Ovary (tissue), 10 donors: ENCODE measurements at places on chromosomes 4 and X. TPM values are rescaled to one million over a fixed set of nuclear protein-coding genes. Genes with fewer than 3 reads are reported as not detected.

DNA sequence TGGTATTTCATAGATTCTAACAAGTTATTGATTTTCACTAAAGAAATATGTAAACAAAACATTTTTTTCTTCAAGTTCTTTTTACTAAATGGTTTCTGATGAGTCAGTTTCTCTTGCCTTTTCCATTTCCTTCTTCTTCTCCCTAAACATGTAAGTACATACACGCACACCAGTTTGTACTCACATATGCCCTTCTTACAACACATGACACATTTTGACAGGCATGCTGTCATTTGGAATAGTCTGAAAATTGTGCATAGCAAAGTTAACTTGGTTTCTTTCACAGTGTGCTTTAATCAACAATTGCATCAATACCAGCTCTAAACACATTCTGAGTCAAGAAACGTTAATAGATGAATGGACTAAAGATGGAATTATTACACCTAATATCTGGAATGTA, 35.1 kb downstream of the PRSS12 start:
- DNase-seq = no peak

DNA sequence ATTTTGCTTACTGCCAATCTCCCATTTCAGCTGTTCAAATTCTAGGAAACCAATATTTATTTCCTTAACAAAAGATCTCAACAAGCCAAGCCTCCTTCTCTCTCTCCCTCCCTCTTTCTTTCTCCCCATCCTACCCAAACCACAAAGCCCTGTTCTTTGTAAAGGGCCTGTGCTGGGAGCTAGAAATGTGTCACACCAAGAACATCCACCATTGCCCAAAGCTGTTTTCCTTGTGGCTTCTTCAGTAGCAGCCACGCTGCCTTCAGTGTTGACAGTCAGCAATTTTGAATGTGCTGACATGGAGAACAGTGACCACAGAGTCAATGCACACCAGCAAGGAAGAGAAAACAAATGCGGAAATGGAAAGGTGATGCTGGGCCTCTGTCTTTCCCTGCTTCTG, 203.0 kb downstream of the MAML3 start:
- DNase-seq = no peak

DNA sequence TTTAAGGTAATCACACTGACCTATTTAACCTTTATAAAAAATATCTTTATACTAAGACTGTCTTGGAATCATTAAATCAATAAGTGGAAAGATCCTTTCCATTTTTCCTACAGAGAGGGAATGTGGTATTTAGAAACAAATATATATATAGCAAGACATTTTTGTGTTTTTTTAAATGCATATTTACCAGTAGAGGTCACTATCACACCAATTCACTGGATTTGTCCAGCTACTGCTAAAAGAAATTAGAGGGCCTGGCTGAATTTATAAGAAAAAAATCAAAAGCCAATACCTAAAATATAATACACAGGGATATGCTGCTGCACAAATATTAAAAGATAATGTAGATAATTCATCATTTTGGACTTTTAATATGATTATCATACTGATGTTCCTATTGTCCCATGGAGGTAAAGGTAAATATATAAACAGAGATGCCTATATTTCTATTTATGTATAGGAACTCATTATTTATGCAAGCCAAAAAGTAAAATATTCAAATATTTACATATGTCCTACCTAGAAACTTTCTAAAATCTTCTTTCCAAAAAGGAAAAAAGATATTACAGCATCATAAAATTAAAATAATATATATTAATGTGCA, 69.5 kb downstream of the PDE5A start:
- no peak for DNase-seq

GRCh38 chr4:57865264-57865663, 755.1 kb upstream of the IGFBP7 start:
- DNase-seq = no peak

- no peak for DNase-seq
Measured at GRCh38 chr4:77031544-77031943, 44.2 kb downstream of the CCNI start.

GRCh38 chrX:35819241-35819640, 21.1 kb downstream of the MAGEB16 start:
- DNase-seq = no peak

GRCh38 chr4:81418572-81418971, 53.1 kb downstream of the RASGEF1B start:
- no peak for DNase-seq

- no peak for DNase-seq
Measured at GRCh38 chr4:175891851-175892250, 79.8 kb upstream of the GPM6A start.

DNA sequence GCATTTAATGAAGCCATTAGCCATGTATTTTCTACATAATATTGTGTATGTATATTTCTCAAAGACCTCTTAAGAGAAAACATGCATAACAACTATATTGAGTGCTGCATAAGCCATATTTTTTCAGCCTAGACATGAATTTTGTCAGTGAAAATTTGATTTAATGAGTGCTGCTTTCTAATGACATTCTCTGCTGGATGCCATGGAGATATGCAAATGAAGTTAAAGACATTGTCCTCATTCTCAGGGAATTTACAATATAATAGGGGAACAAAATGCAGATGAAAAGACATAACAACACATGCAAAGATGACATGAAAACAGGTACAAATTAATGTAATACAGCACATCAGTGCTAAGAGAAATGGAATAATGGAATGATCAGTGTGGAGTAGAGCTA, 118.7 kb downstream of the ATOH1 start:
- no peak for DNase-seq

- DNase-seq = no peak
Measured at GRCh38 chrX:40446921-40447320, 133.8 kb upstream of the ATP6AP2 start.

DNA sequence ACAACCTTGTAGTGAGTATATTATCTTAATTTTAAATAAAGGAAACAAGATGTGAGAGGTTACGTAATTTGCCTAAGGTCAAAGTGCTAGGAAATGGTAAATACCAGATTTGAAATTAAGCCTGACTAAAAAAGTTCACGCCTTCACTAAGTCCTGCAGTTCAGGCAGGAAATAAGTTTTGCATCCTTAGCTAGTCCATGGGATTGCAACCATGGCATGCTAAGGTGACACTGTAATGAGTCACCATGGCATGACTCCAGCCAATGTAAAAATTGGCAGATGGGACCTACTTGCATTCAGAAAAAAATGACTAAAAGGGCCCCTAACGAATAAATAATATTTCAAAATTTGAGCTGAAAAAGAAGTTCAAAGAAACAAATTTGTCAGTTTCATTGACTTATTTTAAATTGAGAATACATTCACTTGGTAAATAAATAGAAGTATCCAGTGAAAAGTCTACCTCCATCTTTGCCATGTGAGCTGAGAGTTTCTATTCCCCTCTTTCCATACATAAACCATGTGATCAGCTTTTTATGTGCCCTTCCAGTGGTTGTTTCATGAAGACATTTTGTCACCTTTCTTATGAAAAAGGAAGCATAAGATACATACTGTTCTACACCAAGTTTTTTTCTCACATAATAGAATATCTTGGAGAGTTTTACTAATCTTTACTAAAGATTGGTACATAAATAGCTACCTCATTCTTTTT, 72.4 kb downstream of the ANKRD50 start:
- no peak for DNase-seq

DNA sequence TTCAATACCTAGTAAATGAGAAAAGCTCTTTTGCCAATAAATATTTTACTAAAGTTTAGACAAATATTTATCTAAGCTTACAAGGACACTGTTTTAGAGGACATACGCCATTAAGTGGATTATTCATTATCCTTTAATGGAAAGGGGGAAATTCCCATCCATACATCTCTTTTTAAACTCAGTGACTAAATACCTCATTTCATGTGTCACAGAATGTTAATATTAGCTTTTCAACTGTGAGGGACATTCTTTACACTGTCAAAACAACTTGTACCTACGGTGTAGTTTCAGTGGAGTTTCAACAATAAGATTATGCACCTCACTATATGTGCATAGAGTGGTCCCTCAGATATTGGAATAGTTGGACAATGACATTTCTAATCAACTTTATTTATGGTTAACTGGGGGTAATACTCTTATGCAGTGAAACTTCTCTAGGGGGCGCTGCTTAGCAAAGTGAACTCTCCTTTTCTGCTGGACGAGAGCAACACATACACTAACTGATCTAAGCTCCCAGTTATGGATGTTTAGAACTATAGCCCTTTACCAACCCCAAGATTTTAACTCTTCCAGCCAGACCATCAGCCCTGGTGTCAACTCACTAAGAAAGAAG, 9.7 kb downstream of the HS6ST2 start:
- DNase-seq = no peak

- DNase-seq = no peak
Measured at GRCh38 chrX:13638826-13639225, 14.1 kb upstream of the TCEANC start.

DNA sequence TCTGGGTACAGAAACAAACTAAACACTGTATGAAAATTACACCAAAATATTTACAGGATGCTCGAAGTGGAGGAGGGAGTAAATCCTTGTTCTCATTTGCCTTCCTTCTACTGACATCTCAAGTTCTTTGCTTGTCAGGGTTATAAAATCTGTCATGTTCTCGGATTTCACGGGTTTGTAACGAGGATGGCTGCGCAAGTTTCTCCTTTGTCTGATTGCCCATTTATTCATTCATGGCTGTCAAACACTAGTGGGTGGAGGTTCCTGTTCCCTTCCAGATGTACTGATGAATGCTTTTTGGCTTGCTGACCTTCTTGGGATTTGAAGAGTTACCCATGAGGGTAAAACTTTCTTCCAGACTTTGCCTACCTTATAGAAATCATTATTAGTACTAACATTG, 206.9 kb downstream of the SPCS3 start:
- DNase-seq = no peak

DNA sequence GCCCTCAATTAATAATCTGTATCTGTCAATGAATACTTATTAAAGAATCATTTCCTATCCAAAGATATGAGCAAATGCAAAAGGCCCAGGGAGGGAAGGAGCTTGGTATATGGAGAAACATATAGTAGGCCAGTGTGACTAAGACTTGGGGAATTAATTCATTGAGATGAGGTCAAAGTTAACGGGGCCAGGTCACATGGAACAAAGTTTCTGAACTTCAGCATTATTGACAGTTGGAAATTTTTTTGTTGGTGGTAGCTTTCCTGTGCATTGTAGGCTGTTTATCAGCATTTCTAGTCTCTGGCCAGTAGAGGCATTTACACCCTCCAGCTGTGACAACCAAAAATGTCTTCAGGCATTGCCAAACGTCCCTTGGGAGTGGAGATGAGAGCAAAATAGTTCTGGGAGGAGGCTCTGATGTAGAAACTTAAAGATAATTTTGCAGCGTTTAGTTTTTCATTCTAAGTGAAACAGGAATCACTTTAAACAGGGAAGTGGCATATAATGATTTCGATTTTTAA, 202.0 kb downstream of the SLC4A4 start:
- DNase-seq = no peak

DNA sequence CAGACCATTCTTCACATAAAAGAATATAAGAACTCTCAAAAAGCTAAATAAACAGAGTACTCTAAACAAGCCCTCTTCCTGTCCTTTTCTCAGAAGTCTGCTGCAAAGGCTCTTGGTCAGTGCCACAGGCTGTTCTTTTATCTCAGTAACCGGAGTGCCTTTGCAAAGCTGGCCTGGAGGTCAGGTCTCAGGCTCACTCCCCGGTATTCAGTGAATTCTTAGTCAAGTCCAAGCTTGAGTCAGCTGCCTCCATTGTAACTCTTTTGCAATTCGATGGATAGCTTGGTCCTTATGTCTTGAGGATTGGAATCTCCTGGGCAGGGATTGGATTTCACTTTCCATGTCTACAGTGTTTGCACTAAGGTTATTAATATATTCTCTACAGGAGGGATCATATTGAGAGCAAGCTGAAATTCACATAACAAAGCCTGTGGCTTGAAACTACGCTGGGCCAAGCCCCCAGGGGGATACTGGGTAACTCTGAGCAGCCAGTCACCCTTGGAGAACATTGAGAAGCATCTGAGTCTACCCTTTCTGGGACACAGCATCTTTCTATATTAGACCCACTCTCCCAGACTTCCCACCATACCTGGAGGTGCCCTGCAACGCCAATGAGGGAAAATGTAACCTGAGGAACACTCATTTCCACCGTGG, 10.0 kb upstream of the HS6ST2 start:
- DNase-seq = no peak

GRCh38 chrX:103878466-103879122, 46.5 kb upstream of the RAB9B start:
- no peak for DNase-seq

The SUPT20HL1 gene
- polyA plus RNA-seq = 0.12 TPM

The LINC00632 gene
- polyA plus RNA-seq = 1.8 TPM

The MMAA gene
- 8.9 TPM for polyA plus RNA-seq

The ZMAT1 gene
- polyA plus RNA-seq = 9.7 TPM

The ASB5 gene
- polyA plus RNA-seq = 0.11 TPM

The CXorf49 gene
- polyA plus RNA-seq = not detected

The TCEANC gene
- 3.9 TPM for polyA plus RNA-seq

The CXCL11 gene
- polyA plus RNA-seq = not detected

The KANTR gene
- 7.5 TPM for polyA plus RNA-seq

The DGKK gene
- polyA plus RNA-seq = not detected
